Hippocampal formation (tissue), 2 donors: ENCODE measurements at places on chromosomes 3 and 15.

GRCh38 chr3:186107215-186108105 lies 1.4 kb downstream of the ETV5 start:
- DNase-seq, result peak; percentile 79

- no peak for DNase-seq
Observed at GRCh38 chr3:23713641-23714040, 92.1 kb upstream of the UBE2E1 start.

- no peak for DNase-seq
Observed at GRCh38 chr15:47820747-47821319, 103.5 kb downstream of the SEMA6D start.

DNA sequence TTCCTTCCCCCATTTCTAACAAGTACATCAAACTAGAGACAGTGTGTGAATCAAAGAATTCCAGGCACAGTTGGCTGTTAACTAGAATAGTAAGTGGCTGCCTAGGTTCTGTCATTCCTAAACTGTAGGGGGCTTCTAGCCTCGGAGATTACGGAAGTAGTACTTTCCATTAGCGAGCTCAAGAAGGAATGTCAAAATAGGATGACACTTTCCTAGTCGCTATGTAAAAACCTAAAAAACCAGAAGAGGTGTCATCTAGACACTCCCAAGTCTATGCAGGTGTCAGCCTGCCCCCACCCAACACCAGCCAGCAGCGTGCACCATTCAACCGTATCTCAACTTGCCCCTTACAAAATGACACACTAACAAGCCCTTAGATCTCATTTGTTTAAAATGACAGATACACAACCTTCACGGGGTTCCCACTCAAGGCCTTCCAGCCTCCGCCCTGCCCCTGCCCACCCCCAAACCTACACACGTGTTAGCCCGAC lies 874 bp downstream of the INO80 start:
- peak; percentile 46 for DNase-seq

GRCh38 chr3:94303897-94304296 lies 241.0 kb downstream of the NSUN3 start:
- DNase-seq, result peak; percentile 3

DNA sequence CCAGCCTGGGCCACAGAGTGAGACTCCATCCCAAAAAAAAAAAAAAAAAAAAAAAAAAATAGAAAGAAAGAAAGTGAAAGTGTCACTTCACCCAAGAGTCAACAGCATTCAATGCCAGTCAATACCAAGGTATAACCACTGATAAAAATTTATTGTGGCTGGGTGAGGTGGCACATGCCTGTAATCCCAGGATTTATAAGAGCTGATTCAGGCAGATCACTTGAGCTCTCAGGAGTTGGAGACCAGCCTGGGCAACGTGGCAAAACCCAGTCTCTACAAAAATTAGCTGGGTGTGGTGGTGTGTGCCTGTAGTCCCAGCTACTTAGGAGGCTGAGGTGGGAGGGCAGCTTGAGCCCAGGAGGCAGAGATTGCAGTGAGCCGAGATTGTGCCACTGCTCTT lies 46.5 kb upstream of the PIK3CB start:
- no peak for DNase-seq

DNA sequence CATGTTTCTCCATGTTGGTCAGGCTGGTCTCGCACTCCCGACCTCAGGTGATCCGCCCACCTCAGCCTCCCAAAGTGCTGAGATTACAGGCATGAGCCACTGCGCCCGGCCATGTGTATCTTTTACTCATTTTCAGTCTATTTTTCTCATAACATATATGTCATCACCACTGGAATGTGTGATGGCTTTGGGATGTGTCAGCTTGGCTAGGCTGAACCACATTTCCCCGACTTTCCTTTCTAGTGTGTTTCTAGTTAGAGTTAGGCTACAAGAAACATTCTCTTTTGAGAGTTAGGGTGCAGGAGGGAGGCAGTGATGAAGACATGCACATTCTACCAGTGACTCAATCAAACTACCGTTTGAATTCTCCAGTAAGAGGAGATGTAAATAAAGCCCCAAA lies 444.9 kb upstream of the THBS1 start:
- DNase-seq, result no peak

DNA sequence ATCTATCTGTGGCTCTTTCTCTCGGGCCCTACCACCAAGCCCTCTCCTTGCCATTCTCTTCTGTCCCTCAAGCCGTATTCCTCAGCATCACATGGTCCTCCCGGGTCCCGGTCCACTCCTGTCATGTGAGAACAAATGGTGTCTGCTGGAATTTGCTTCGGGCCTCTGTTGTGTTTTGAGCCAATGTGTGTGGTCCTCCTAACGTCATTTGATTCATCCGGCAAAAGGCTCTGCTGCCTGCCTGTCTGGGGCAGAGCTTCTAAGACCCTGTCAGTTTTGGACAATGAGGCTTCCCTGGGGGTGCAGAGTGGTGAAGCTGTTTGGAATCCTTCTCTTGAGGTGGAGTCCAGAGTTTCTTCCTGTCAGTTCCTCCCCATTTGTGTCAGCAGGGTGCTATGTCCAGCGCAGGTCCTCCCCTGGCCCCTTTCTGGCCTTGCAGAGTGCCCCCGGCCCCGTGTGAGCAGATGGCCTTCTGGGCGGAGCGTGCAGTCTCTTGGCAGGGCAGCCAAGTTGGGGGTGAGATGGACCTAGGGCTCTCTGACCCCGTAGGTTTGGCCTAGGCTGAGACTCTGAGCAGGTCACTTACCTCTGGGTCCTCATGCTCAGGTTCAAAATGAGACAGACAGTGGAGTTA lies 93.6 kb downstream of the APBA2 start:
- DNase-seq, result no peak

DNA sequence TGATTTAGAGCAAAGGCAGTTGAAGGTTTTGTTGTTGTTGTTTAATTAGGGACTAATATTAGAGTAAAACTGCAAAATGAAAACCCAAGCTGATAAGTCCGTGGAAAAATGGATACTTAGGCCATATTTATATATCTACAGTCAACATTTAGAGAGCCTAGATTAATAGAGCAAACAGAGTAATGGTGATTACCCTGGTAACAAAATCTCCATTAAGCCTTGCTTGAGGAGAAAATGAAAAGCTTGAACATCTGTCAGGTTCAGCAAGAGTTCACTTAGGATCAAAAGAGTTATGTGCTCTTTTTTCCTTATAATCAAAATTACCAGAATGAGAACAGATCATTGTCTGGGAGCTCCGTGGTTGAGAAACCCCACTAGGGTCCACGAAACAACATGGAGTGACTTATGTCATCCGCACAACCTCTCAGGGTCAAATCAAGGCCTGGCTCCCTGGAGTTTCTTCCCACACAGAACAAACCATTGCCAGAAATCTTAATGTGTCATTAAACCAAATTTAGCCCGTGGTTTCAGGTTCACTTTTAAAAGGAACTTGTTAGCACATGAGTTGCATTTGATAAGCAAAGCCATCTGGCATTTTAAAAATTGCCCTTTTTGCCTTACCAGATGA lies 381.2 kb downstream of the GABRB3 start:
- DNase-seq, result no peak

GRCh38 chr3:59737241-59737640 lies 687.4 kb upstream of the CFAP20DC start:
- no peak for DNase-seq

- DNase-seq, result no peak
Observed at GRCh38 chr15:26261966-26262365, 398.8 kb upstream of the ATP10A start.

DNA sequence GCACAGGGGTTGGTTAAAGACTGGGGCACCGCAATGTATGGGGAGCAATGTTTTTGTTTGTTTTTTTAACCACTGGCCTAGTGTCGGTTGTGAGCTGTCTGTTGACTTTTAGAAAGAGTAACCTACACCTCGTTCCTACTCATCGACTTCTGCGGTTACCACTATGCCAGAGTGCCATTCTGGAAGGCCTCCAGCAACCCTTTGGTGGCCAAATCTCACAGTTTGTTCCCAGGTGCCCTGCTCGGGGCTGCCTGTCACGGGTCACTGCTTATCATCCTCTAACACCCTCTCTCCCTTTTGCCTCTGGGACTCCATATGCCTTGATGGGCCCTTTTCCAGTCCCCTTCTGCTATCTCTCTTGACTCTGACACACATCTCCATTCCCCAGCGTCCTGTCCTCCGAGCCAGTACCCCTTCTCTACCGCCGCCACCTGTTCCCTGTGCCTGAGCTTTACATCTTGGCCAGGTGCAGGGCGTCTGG lies 290.4 kb upstream of the C2CD4B start:
- no peak for DNase-seq

DNA sequence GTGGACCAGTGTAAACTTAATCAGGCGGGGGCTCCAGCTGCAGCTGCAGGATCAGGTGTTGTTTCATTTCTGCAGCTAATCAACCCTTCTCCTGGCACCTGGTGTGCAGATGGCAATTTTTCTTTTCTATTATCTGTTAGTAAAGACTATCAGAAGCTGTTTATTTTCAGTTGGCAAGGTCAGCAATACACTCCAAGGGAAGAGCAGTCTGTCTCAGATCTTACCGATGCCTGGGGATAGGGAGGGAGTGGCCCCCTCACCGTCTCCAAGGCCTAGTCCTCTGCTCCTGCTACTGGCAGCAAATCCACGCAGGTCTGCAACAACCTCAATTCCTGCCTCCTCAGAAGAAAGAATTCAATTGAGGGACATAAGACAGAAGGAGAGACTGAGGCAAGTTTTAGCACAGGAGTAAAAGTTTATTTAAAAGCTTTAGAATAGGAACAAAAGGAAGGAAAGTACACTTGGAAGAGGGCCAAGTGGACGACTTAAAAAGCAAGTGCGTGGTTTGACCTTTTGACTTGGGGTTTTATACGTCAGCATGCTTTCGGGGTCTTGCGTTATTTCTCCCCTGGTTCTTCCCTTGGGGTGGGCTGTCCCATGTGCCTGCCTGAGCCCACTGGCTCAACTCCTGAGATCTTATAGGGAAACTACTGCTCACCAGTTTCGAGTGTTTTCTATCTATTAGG lies 9.2 kb downstream of the CCRL2 start:
- no peak for DNase-seq

GRCh38 chr3:168933614-168934013 lies 729.9 kb downstream of the MECOM start:
- DNase-seq, result no peak

DNA sequence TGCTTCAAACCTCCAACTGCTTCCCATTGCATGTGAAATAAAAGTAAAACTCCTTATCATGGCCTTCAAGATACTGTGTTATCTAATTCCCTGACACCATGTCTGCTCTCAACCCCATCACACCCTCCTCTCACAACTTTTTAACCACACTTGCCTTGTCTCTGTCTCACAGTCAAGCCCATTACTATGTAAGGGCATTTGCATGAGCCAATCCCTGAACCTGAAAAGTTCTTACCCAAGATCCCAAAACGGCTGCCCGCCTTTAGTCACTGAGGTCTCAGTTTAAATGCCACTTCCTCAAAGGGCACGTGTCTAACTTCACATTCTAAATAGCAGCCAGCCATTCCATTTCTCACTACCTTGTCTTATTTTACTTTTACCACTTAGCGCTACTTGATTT lies 83.1 kb downstream of the SST start:
- no peak for DNase-seq

GRCh38 chr3:37993820-37994638 lies 3.4 kb downstream of the VILL start:
- DNase-seq, result no peak

DNA sequence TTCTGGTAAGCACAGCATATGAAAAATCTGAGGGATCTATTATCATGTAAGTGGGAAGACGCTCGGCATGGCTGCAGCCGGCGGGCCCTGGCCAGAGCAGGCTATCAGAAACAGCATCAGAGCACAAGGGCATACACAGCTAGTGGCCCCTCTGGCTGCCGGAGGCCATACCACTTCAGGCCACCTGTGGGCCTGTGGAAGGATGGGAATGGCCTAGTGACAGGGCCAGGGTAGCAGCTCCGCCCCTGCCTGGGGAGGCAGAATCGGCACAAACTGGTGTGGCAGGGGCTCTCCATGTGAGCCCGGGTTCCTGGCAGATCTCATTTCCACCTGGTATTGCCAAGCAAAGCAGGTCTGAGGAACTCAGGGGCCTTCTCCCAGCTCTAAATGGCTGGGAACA lies 46.4 kb downstream of the SH3BP5 start:
- DNase-seq, result no peak

DNA sequence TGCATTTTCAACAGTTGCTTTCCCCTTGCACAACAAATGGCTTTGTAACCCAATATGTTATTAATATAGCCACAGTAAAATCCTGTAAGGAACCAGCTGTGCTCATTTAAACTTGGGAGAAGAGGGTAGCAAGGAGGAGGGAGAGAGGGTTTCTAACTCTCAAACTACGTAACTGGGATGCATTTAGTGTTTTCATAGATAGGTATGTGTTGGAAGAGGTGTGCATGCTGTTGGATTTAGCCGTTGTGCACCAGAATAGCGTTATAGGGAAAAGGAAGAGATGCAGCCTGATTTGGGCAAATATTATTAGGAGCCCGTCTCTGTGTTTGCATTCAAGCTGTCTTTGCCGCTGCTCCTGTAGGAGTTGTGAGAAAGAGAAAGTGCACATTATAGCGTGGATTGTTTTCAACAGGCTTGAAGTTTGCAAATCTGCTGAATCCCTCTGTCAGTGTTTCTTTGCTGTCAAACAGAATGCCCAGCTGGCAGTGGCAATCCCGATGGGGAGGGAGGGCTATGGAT lies 39.4 kb downstream of the ARPP21 start:
- no peak for DNase-seq

- no peak for DNase-seq
Observed at GRCh38 chr15:80480171-80480811, 76.1 kb downstream of the ARNT2 start.

GRCh38 chr3:4497843-4498324 lies 4.7 kb downstream of the ITPR1 start:
- no peak for DNase-seq

DNA sequence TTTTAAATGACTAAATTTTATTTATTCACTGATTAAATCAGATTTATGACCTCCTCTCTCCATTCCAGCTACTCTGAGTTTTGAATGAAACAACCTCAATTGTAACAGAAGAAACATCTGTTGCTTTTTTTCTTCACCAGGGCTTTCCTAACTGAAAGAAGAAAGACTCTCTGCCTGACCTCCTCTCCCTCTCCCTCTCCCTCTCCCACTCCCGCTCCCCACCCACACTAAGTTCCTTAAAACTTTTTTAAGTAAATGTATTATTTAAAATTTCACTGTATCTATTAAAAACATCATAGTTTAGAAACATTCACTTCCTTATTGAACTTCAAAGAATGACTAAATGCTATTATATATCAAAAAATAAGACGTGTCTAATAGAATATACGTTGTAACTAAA lies 122.0 kb downstream of the TFDP2 start:
- DNase-seq, result no peak
